ENCODE measurements at places on chromosomes 13 and 19.

DNA sequence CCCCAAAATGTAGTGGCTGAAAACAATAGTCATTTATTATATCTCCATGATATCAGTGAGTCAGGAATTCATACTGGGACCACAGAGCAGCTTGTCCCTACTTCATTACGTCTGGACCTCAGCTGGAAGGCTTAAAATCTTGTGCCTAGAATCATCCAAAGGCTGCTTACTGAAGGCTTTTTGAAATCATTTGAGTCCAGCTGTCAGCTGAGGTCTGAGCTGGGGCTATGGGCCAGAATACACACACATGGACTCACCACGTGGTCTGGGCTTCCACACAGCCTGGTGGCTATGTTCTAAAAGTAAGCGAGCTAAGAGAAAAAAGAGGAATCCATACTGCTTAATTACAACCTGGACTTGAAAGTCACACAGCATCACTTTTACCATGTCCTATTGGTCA lies 209.2 kb downstream of the KCTD12 start:
- peak; percentile 84 for DNase-seq

GRCh38 chr19:14467816-14468215 lies 7.3 kb downstream of the PTGER1 start:
- DNase-seq = no peak

DNA sequence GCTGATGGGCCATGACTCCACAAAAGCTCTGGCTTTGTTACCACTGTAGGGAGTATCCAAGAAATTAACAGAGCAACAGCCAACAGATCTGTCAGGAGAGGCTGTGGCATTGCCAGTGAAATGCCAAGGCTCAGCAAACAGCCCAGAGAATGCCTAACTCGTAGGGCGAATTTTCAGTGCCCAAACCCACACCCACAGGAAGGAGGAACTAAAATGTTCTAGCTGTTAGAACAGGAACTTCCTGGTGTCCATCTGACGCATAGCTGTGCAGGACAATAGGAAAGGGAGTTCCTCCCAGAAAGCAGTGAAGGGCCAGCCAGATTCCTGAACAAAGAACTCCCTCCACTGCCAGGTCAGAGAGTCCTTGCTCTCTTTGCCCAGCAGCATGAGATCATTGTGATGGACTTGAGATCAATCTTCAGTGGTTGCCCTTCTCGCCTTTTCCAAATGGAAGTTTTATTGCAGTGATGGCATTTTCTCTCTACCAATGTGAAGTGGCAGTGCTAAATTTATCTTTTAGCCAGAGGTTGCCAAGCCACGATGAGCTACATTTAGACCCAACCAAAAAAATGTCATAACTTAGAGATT lies 224.2 kb upstream of the STARD13 start:
- peak; percentile 41 for DNase-seq

DNA sequence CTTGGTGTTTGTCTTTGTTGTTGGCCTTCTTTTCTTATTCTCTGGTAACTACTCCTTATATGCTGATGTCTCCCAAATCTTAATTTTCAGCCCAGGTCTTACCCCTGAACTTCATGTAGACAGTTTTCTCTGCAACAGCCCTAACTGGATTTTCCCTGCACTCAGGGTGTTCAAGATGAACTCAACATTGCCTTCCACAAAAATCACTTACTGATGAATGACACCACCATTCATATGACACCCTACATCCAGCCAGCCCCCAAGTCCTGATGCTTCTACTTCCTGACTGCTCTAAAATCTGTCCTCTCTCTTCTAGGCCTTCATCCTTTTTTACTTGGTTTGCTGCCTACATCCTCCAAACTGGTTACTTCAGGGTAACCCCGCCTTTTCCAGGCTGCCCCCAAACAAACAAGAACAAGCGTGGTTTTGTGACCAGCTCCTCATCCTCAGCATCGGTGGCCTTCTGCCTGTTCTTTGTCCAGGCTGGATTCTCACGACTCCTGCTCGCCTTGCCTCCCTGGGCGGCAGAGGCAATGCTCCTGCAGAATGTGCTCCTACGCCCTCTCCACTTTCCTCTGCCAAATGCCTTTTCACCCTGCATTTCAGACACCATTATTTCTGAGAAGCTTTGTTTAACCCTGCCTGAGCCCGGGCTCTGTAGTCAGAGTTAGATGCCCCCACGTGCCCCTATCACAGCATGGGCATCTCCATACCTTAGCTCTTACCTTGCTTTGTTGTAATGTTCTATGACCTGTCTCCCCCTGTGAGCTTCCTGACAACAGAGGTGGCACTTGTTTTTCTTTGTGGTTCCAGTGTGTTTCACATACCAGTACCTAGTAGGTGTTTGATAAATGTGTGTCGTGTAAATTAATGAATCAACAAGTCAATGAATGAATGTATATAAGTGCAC lies 61.8 kb downstream of the WDFY2 start:
- no peak for DNase-seq

DNA sequence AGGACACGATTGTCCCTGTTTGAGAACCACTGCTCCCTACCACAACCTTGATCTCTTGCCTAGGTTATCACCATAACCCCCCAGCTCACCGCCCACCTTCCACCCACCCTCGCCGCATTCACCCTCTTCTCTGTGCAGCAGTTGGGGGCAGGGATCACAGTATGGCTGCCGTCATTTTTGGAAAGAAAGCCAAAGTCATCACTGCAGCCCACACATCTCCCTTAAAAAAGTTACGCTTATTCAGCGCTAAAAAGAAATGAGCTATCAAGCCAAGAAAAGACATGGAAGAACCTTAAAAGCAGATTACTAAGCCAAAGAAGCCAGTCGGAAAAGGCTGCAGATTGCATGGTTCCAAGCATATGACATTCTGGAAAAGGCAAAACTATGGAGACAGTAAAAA lies 10.5 kb upstream of the PPP6R1 start:
- no peak for DNase-seq

GRCh38 chr13:102028206-102028605 lies 373.6 kb downstream of the FGF14 start:
- no peak for DNase-seq

GRCh38 chr13:111482806-111483620 lies 162.6 kb downstream of the TEX29 start:
- no peak for DNase-seq

- no peak for DNase-seq
Observed at GRCh38 chr13:75236774-75237173, 245.2 kb downstream of the TBC1D4 start.

DNA sequence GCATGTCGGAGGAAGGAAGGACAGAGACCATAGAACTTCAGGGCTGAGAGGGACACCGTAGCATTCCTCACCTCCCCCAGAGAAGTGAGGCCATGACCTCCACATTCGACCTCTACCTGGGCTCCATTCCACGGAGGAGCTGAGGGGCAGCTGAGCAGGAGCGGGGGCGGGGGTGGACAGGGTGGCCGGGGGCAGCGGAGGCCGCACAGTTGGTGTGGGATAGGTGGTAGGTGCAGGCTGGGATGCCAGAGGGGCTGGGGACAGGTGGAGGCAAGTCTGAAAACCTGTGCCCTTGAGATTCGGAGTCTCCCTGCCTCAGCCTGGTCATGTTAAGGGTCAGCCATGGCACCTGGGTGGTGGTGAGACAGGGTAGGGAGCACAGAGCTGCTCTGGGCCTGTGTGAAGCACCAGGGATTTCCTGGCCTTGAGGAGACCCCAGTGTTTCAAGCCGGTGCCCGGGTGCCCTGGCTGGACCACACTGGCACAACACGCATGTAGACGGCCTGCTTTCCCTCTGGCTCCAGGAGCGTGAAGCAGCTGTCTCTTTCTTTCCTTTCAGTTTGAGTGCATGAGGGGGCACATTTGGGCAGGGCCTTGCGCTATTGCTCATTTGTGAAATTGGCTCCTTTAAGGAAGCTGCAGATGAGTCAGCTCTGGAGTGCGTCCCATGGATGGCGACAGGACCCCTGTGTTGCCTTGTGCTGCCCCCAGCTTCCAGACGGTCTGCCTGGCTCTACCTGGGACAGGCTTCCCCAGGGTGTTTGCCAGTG lies 51.8 kb downstream of the TSSK6 start:
- DNase-seq = peak; percentile 62

DNA sequence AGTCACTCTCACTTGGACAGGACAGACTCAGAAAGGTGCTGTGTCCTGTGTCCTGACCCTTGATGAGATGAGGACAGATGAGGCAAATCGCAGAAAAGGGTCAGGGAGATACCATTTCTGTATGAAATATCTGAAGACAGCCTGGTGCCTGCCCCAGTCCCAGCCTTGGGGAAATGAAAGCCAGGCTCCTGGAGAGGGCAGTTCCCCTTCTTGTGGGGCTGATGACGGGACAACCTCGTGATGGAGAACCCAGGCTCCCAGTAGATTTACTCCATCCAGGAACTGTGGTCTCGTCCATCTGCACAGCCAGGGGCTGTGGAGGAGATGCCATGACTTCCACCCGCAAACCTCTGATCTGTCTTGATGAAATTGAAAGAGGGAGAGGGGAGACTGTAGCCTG lies 13.8 kb downstream of the LILRB1 start:
- DNase-seq = no peak

- DNase-seq = no peak
Observed at GRCh38 chr13:20968745-20969144, 66.2 kb upstream of the XPO4 start.

DNA sequence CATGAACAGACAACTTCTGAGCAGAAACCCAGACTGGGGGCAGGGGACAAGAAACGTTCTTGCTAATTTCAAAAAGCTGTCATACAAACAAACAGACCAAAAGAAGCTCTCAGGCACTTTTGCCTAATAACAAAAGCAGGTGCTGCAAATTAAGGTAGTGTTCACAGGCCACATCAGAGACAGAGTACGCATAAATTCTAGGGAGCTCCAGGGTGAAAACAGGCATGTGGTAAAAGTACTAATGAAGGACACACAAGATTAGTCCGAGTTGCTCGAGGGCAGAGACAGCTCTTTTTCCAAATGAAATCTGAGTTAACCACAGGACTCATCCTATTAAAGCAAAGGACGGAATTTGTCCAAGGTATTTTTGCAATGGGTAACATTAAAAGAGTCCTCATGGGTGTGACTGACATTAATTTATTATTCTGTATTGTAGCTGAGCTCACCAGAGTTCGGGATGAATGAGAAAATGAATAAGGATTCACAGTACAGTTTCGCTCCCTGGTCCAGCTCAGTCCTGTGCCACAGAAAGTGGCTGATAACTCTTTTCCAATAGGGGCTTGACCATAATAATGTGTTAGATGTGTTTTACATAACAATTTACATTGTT lies 197.3 kb downstream of the LHFPL6 start:
- DNase-seq = no peak

GRCh38 chr13:111130116-111130508 lies 15.0 kb downstream of the ARHGEF7 start:
- no peak for DNase-seq

GRCh38 chr13:89925107-89925506 lies 1422.4 kb upstream of the MIR17HG start:
- peak; percentile 20 for DNase-seq

DNA sequence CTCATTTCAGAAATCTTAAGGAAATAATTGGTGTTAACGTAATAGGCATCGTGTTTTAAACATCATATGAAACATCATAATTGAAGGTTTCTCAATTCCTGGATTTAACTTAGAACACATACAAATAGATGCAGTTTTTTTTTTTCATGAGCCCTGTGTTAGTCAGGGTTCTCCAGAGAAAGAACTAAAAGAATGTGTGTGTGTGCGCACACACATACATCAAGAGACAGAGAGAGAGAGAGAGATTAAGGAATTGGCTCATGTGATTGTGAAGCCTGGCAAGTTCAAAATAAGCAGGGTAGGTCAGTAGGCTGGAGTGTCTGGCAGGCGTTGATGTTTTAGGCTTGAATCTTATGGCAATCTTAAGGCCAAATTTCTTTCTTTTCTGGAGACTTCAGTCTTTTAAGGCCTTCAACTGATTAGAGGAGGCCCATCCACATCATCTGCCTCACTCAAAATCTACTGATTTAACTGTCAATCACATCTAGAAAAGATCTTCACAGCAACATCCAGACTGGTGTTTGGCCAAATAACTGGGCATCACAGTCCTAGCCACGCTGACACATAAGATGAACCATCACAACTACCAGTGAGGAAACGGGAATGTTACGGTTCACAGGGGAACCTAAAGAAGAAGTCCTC lies 25.2 kb downstream of the SPATA13 start:
- no peak for DNase-seq

DNA sequence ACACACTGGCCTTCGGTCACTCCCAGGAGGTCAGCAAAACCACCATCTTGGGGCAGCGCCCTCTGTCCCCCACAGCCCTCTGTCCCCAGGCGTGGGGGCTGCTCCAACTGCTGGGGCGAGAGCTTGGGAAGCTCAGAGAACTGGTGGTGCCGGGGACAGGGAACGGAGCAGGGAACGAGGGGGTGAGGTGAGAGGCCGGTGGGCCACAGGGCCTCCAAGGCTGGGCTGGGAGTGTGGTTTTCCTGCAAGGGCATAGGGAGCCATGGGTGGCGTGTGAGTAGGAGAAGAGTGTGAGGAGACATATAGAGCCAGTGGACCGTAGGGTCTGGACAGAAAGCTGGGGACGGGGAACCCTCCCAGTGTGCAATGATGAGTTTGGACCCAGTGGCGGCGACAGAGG lies 34.1 kb downstream of the F2RL3 start:
- DNase-seq = no peak

- DNase-seq = no peak
Observed at GRCh38 chr13:64556376-64556775, 2673.8 kb downstream of the PCDH9 start.

DNA sequence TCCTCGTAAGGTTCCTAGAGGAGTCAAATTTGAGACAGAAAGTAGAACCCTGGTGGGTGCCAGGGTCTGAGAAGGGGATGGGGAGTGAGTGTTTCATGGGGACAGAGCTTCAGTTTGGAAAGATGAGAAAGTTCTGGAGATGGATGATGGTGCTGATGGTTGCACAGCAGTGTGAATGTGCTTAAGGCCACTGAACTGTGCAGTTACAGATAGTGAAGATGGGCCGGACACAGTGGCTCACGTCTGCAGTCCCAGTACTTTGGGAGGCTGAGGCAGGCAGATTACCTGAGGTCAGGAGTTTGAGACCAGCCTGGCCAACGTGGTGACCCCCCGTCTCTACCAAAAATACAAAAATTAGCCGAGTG lies 917 bp downstream of the SPC24 start:
- DNase-seq = no peak

DNA sequence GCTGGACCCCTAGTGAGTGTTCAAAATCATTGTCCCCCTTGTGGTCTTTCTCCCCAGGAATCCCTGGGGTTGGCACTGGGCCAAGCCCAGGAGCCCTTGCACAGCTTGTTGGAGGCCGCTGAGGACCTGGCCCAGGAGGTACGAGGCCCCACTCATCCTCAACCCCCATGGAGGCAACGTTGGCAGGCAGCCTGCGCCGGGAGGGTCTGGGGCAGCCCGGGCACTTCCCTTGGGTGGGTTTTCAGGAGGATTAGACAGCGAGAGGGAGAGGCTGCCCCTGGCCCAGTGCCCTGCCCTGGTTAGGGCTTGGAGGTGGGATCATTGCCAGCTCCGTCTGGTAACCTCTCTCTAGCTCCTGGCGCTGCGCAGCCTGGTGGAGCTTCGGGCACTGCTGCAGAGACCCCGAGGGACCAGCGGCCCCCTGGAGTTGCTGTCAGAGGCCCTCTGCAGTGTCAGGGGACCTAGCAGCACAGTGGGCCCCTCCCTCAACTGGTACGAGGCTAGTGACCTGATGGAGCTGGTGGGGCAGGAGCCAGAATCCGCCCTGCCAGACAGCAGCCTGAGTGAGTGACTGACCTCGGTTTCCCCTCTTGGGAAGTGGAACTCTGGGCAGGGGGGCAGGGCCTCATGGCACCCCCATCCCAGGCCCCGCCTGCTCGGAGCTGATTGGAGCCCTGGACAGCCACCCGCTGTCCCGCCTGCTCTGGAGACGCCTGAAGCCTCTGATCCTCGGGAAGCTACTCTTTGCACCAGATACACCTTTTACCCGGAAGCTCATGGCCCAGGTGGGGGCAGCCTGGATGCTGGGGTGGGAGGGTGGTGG lies 3.0 kb downstream of the ABCA7 start:
- DNase-seq = no peak
